ENCODE measurements at places on chromosomes 7 and 10.

DNA sequence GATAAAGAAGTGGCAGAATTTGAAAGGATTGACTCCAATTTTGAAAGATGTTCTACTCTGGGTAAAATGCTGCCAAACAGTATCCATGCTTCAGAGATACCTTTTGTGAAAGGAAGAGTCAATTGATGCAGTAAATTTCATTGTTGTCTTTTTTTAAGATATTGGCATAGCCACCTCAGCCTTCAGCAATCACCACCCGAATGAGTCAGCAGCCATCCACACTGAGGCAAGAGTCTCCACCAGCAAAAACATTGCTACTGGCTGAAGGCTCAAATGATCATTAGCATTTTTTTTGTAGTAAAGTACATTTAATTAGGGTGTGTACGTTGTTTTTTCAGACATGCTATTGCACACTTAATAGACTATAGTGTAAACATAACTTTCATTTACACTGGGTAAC, 31.7 kb upstream of the CYP26C1 start:
- no peak for DNase-seq

DNA sequence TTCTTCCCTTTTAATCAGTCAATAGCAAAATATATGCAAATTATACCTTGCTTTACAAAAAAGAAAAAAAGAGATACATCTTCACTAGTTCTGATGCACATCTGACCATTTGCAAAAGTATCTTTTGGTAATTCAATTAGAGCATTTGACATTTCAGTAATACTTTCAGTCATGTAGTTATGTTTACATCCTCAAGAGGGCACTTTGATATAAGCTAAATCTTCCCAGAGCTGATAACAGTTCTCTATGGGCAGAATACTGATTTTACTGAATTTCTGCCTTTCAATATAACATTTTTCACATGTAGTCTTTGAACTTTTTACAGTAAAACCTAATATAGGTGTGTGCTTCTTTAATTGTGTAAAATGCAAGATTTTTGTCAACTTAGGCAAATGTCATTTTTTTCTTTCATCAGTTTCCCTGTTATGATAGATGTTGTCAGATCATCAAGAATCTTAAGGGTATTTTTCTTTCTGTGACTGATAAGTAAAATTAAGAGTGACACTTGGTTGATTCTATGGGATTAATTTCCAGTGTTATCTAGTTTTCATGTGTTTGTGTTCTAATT, 703.5 kb upstream of the SEMA3D start:
- DNase-seq, result no peak

DNA sequence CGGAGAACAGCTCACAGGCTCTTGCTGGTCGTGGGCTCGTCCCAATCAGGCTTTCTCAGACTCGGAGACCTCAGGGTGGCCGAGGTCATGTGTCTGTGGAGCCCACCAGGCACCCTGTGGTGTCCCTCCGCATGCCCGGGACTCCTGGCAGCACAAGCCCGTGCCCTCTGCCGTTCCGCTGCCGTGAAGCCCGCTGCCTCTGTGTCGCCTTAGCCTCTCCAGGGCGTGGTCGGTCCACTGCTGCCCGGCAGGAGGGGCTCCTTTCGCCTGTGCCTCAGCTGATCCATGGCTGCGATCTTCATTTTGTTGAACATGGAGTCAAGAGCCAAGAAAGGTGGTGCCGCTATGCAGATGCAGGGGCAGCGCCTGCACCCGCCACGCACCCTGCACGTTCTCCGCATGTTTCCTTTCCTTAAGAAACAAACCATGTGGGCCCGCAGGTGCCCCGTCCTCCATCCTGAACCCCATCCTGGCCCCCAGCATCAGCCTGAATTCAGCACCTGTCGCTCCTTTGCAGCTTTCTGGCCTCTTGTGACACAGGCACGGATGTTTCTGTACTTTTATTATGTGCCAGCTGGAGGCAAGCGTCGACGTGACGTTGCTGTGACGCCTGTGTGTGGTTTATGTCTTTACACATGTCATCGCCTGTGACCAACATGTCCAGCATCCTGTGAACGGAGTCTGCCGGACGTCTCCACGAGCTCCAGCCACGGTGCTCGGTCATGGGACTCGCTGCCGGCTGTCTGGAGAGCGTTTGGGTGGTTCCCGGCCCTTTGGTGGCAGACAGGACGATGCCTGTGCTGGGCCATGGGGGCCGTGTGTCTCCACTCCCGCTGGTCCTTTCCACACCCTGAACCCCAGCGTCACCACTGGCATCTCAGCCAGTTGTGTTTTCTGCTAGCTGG, 69.9 kb downstream of the NKX6-2 start:
- no peak for DNase-seq

- DNase-seq, result no peak
Measured at GRCh38 chr7:34406848-34407530, 251.0 kb upstream of the NPSR1 start.

DNA sequence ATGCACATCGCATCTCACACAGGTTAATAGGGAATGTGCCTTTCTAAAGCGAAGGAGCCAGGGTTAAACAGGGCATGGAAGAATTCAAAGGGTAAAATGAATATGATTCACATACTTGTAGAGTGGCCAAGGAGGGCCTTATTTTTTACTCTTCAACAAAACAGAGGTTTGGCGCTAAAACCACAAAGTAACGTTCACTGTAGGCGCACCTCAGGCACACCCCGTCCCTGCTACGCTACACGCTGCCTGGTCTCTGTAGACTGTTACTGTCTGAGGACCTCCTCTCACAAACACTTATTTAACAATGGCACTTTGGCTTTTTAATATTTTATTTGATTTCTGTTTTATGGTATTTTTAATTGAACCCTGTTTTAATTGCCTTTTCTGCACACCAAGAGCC, 462.1 kb upstream of the GALNT17 start:
- no peak for DNase-seq

GRCh38 chr7:132836746-132837145, 245.1 kb downstream of the CHCHD3 start:
- no peak for DNase-seq

GRCh38 chr10:125035588-125036295, 93.8 kb downstream of the ZRANB1 start:
- no peak for DNase-seq

DNA sequence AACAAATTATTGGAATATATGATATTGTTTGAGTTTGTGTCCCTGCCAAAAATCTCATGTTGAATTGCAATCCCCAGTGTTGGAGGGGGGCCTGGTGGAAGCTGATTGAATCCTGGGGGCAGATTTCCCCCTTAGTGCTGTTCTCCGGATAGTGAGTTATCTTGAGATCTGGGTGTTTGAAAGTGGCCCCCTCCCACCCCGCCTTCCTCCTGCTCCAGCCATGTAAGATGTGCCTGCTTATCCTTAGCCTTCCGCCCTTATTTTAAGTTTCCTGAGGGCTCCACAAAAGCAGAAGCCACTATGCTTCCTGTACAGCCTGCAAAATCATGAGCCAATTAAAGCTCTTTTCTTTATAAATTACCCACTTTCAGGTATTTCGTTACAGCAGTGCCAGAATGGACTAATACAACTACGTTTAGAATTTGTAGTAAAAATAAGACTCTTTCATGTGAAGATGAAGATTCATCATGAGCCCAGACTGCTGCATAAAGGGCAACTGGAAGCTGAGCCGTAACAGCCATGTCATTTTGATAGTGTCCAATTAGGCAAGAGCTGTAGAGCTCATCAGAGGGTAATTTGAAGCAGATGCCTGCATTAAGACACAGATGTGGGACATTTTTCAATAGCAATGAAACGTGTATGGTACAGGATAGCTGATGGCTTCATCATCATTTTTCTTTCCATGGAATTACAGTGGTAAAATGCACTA, 1007.2 kb downstream of the REEP3 start:
- no peak for DNase-seq

- DNase-seq, result no peak
Measured at GRCh38 chr7:145339319-145339718, 503.5 kb upstream of the TPK1 start.
